ENCODE measurements at places on chromosomes 2 and 18.

GRCh38 chr2:175742367-175742766 lies 259.7 kb downstream of the LNPK start:
- DNase-seq = no peak

- no peak for DNase-seq
Measured at GRCh38 chr2:181937473-181937872, 45.9 kb downstream of the ITPRID2 start.

DNA sequence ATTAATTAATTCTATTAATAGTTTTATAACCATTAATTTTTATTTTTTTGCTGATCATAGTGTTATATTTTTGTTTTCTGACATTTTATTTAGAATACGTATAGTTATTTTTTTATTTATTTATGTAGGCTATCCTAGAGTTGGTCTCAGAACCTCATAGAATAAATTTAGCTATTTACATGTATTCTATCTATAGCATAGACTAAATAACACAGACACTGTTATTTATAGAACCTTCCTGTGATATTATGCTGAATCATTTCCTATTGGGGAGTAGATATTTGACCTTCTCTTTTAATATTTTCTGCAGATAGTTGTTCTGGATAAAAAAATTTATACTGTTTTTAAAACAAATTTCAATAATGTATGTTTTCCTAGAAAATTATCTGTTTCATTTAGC lies 20.2 kb downstream of the ARHGEF33 start:
- DNase-seq = no peak

DNA sequence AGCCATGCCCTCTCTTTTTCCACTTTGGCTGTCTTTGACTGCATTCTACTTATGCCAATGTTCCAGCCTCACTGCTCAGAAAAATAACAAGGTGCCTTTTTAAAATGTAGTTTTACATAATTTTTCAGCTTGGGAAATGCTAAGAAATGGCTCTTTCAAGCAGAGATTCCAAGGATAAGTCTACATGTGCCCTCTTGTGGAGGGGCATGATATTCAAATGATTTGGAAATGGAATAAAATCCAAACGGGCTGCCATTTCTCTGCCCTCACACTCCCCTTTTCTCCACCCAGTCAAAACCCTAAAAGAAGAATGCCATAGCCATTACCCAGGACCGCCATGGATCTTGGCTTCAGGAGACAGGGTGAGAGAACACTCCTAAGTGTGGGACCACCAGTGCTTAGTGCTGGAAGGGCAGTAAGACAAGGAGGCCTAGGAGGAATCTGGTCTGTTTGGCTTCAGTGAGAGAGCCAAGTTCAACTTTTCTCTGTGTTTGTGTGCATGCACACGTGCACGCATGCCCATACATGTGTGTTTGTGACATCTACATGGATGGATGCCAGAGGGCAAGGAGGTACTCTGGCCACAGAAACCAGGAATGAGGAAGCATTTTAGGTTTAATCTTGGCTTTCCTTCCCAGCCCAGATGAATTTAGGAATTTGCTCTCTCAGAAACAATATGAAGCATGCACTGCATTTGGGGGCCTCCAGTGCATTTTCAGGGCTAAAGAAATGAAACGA lies 174.0 kb upstream of the SLC14A2 start:
- DNase-seq = no peak

DNA sequence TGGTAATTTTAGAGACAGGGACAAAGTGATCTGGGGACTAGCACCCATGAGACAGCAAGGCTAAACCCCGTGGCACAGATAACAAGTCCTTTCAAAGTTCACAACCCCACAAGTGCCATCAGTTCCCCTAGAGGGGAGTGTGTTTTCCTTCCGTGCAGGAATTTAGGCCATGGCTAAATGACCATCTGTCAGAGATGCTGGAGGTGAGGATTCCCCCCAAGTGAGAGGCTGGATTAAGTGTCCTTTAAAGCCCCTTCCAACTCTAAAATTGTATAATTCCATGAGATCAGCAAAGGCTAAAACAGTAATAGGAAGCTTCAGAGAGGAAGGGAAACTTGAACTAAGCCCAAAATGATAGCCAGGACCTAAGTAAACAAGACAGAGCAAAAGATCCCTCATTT lies 8.7 kb downstream of the FEZ2 start:
- no peak for DNase-seq

- no peak for DNase-seq
Measured at GRCh38 chr18:44740000-44740399, 59.3 kb downstream of the SETBP1 start.

GRCh38 chr2:89842180-89842908 lies 1150.9 kb downstream of the RPIA start:
- DNase-seq = no peak

- no peak for DNase-seq
Measured at GRCh38 chr2:121855510-121855909, 100.1 kb downstream of the TSN start.

- DNase-seq = no peak
Measured at GRCh38 chr18:46623541-46623940, 33.5 kb downstream of the LOXHD1 start.

DNA sequence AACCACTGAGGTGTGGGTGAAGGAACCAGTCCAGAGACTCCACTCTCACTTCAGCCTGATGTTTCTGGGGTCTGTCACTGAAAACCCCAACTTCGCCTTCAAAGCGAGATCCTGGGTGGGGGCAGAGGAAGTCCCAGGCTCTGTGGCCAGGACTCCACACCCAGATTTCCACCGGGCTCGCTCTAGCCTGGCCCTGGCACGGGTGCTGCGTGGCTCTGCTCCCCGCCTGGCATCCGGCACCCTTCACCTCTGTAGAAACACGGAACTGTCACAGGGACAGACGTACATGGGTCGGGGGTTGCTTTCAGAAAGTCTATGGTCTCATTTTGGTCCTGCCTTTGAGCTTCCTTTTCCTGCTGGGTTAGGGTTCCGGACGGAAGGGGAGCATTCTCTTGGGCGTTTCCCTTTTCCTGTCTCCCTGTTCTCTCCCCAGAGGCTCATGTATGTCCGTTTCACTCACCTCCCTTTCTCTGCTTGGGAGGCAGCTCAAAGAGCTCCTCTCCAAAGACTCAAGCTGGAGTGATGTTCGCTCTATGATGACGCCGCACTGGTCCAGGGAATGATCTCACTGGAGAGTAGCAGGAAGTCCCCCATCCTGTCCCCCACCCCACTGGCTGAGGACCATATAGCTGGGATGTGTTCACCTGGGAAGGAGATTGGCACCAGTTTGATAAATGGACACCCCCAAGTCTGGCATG lies 41.5 kb downstream of the ODC1 start:
- no peak for DNase-seq

DNA sequence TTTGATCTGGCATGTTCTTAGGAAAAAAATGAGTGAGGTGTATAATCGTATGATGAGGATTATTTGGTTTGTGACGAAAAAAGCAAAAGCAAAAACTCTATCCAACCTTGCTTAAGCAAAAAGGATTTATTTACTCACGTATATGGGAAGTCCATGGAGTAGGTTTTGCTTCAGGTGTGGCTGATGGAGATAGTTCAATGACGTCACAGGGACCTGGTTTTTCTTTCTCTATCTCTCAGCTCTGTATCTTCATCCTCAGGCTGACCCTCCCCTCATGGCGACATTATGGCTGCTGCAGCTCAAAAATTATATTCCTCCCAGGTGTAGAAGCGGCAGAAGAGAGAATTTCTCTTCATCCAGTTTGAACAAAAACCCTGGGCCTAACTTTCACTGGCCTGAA lies 8.9 kb downstream of the TMSB10 start:
- no peak for DNase-seq

- DNase-seq = no peak
Measured at GRCh38 chr2:119700866-119701265, 21.9 kb downstream of the TMEM177 start.

- DNase-seq = no peak
Measured at GRCh38 chr2:96306370-96306769, 1.0 kb upstream of the SNRNP200 start.

DNA sequence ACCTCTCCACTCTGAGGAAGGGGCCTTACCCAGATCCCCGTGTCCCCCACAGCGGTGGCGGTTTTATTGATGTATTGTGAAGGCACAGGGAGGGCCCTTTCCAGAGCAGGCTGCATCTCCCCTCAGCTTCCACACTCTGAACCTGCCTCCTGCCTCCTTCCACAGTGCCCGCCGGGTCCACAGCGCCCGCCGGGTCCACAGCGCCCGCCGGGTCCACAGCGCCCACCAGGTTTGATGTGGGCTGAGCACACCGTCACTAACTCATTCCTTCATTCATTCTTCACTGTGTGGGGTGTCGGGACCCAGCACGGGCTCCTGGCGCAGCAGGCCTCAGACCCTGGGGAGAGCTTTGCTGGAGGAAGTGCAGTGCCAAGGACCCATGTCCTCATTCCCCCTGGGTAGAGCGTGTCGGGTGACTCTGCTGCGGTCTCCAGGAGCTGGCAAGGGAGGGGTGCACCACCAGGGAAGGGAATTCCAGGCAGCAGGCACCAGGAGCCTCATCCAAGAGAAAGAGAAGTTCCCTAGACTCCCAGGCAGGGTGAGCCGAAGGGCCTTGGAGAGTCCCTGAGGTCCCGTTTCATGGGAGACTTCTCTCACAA lies 57.1 kb downstream of the HPCAL1 start:
- DNase-seq = no peak

DNA sequence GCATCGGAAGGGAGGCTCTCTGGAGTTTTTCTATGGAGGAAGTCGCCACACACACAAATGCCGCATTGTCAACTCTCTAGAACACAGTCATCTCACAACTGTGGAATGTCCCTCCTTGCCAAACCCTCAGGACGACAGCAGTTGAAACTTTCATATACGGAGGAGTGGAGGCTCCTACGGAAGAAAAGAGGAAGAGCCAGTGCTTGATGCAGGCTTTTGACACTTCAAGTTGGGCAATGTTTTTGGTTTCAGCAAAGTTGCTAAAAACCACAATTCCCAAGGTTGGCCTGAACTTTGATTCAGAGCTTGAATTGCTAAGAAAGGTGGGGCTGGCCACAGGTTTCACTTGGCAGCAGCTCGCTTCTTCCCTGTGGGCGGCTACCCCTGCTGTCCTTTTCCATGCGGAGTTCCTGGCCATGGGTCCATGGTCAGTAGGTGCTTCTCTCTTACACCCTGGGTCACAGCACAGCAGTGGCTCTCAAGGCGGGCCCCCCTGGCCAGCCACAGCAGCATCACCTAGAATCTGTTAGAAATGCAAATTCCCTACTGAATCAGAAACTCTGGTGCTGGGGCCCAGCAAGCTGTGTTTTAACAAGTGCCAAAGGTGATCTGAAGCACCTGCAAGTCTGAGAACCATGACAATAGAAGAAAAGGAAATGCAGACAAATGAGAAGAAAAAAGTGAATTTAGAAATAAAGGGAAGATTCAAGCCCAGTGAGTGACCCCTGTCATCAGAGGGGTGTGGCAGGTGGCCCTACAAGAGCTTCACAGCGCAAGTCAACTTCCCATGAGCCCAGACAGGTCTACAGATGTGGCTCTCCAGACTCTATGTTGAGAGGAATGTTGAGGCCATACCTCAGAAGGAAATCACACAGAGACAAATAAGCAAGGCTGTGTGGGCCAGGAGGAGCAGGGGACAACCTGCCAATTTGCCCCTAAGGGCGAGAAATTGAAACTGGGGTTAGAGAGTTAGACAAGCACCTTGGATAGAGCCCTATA lies 856.4 kb downstream of the RNF144A start:
- no peak for DNase-seq

DNA sequence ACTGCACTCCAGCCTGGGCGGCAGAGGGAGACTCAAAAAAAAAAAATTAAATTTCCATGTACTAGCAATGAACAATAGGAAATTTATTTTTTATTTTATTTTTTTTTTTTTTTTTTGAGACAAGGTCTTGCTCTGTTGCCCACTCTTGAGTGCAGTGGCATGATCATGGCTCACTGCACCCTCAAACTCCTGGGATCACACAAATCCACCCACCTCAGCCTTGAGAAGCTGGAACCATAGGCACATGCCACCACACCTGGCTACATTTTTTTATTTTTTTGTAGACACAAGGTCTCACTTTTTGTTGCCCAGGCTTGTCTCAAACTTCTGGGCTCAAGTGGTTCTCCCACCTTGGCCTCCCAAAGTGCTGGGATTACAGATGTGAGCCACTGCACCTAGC lies 16.9 kb downstream of the CNOT9 start:
- no peak for DNase-seq

DNA sequence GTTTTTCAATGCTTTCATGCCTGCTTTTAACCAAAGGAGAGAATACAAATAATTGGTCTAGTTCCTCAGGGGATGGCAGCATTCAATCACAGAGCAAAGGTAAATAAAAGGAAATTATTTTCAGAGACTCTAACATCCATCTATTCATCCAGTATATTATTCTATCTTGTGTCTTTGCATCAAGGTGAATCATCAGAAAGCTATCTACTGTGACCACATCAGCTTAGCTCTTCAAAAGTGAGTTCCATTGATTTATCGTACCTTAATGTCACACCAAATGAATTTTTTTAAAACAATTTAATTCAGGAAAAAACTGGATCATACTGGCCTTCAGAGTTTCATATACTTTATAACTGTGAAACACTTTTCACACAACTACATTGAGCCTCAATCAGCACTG lies 66.1 kb downstream of the CHN1 start:
- no peak for DNase-seq

GRCh38 chr2:112582314-112582746 lies 2.1 kb upstream of the CHCHD5 start:
- peak; percentile 44 for DNase-seq

DNA sequence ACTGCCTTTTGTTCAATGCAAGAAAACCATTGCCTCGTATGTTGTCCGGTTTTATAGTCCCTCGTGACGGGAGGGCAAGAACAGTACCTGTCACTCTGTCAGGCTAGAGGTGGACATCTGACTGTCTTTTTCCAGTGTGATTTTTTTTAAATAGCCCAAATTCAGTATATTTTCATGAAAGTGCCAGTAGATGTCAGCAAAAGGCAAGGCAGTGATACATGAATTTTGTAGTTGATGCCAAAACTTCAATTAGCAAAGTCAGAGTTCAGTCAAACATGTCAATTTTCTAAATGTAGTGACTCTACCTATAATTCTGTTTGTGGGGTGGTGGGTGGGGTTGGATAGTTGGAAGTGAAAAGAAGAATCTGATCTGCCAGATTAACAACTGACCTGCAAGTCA lies 296.0 kb upstream of the MC4R start:
- DNase-seq = no peak

- DNase-seq = no peak
Measured at GRCh38 chr18:75341267-75341666, 86.2 kb downstream of the SMIM21 start.

DNA sequence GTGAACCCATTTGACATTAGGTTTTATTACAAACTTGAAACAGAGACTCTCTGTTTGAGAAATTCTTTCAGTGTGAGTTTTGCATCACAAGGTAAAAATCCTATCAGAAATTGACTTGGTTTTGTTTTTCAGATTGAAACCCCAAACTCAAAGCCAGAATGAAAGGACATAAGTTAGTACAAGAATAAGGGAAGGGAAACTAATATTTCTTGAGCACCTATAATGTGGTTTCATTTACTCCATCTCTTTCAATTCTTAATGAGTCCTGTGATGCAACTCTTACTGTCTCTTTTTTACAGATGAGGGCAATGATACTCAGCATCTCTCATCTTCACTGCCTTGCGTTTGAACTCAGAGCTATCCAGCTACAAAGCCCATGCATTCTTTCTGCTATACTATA lies 210.0 kb upstream of the SIX3 start:
- no peak for DNase-seq
